Activated CD4-positive, alpha-beta T cell treated with anti-CD3 and anti-CD28 coated beads, Interleukin-2, Interleukin-6, amounts not matched to agents 100 ng/mL and 50 ng/mL, durations not matched to agents 16 hours and 8 hours (primary cell): ENCODE measurements at places on chromosomes 7 and 10.

- no peak for DNase-seq
Measured at GRCh38 chr7:100584054-100584682, 1.8 kb downstream of the LRCH4 start.

DNA sequence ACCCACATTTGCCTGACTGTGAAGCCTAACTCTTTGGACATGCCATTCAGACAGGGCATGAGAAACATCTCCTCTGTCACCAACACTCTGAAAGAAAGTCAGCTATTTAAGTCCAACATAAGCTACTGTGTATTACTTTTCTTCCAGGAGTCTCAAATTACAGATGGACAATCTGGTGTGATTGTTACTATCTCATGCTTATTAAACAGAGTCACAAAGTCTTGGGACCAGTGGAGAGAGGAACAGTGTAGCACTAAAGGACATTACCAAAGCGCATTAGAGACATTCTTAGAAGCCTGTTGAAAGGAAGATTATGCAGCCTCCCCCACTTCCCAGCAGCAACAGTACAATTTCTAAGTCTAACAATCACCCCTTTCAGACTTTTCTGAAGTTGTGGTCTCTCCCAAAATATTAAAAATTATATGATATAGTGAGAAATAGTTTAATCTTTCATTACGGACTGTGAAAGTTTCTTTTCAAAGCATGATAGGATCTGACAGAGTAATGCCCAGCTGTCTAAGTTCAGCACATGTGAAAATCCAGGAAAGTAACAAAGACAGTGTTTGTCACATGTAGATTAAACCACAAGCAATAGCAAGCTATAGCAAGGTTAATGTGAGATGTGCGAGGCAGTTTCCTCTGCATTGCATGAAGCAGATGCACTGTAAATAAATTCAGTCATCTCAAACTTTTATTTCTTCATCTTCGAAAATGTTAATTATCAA is 280.9 kb upstream of the FZD8 start:
- no peak for DNase-seq

DNA sequence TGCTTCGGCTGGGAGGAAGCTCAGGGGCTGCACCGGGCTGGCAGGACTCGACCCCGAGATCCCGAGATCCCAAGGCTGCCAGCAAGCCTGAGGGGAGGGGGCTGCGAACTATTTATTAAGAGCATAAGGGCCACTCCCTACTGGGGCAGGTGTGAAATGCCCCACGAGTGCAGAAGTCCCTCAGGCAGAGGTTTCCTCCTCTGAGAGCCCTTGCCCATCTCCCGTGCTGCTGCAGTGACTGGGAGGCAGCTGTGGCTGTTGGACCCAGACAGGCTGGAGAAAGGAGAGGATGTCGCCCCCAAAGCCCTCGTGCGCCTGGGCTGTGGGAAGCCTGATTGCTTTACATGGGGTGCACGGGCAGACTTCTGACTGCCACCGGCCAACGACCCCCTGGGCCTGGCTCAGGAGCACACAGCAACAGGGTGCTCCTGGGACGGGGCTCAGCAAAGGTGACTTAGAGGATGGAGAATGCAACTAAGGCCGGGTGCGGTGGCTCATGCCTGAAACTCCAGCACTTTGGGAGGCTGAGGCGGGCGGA is 39.8 kb downstream of the RGS10 start:
- DNase-seq, result no peak

GRCh38 chr10:97724341-97724941 is 10.9 kb downstream of the MARVELD1 start:
- no peak for DNase-seq

DNA sequence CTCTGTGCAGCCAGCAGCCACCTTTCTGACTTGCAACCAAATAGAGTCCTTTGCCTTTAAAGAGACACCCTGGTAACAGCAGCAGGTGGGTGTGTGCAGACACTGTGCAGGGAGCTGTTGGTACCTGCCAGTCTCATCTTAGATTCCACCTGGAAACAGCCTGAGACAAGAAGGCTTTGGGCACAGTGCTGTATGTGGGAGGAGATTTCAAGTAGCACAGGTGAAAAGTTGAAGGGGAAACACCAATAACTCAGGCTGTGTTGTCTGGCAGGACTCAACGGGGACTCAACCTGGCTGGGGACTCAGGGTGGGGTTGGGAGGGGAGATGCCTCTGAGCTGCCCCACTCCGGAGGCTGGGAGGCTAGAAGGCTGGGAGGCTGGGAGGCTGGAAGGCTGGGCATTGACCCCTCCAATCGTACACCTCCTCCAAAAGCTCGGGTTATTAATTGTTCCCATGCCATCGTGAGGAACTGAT is 6.7 kb downstream of the CPXM2 start:
- DNase-seq, result no peak

- no peak for DNase-seq
Measured at GRCh38 chr10:71575451-71575850, 144.1 kb downstream of the C10orf105 start.

GRCh38 chr7:146660839-146661238 is 544.2 kb downstream of the CNTNAP2 start:
- no peak for DNase-seq

DNA sequence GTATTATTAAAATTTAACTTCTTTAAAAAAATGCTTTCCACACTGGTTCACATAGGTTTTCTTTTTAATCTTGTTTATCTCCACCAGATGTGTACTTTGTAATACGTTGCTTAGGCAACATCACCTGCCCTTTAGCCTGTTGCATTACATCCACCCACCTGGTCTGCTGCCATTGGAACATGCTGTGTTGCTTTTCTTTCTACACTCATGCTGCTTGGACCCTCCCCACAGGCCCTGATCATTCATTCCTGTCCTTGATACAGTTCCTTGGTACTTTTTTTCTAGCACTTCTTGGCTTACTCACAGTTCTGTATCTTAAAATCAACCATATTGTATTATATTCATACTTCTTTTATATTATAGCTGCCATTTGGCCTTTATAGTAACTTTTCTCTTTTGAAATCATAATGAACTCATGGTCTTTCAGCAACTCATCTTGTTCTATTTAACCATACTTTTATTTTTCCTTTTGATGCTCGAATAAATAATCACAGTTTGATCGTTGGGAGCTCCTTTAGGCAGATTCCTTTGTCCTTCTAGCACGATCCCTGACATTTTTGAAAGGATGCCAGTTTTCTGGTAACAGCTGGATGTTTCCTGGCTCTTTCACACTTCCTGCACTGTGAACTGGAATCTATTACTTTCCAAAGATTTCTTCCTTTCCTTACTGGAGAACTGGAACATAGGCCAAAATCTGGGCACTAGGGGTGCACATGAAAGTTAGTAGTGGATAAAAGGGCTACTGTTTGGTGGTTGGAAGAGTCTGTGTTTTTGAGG is 125.1 kb downstream of the CDK14 start:
- no peak for DNase-seq

DNA sequence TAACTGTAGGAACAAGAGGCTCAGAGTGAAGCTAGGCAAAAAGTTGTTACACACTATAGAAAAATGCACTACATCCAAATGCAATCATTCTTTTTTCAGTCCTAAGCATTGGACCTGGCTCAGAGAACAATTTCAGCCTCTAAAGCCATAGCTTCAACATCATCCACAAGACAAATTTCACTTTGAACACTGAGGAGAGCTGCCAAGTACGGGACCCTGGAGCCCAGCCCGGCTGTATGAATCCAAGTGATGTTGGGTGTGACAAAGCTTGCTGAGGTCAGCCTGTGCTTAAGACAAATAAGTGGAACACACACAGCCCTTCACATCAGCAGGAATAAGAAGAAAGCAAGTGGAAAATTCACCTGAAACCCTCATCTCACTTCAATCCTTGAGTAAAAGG is 233.1 kb upstream of the PFKP start:
- DNase-seq, result no peak

GRCh38 chr10:3270577-3271316 is 98.2 kb upstream of the PITRM1 start:
- DNase-seq, result no peak

GRCh38 chr10:88915781-88916180 is 35.7 kb downstream of the STAMBPL1 start:
- DNase-seq, result no peak

GRCh38 chr7:33674804-33675411 is 230.4 kb upstream of the BMPER start:
- no peak for DNase-seq

- DNase-seq, result no peak
Measured at GRCh38 chr7:42744746-42745145, 167.1 kb downstream of the C7orf25 start.

DNA sequence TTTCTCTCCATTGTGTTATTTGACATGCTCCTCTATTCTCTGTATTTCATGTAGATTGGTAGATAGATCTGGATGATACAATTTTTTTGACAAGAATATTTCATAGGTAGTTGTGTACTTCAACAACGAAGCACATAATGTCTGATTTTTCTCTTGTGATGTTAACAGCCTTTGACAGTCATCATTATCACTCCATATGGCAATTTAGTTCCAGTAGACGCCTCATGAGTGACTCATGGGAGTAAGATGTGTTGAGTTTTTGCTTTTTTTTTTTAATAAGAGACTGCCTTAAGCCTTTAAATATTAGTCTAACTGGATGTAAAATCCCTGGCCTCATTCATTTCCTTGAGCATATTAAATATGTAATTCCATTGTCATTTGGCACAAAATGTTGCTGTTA is 123.5 kb upstream of the ZNF32 start:
- DNase-seq, result no peak

DNA sequence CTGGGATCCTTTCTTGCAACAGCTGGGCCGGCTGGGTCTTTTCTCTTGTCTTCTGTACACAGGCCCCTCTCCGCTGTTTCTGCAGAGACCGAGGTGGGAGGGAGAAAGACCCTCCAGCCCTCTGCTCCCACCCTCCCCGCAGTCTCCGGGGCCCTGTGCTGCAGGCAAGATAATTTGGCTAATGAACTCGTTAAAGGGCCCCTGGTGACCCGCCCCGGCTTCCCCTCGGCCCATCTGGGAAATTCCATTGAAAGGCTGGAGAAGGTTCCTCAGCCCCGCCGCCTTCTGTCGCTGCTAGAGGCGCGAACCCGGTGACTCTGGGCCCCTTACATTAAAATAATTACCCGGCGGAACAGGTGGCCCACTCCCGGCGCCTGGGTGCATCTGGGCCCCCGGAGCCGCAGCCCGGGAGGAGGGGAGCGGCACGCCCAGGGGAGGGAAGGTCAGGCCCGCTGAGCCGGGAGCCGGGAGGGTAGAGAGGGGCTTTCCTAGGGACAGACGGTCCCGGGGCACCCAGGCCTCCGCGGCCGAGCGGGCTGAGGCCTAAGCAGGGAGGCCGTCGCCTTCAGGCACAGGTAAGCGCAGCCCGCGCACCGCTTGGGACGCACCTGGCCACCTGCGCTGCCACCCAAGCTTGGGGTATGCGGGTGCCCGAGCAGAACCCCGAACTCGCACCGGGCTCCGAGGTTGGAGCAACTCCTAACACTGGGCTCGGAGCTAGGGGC is 7.3 kb upstream of the MNX1 start:
- DNase-seq, result no peak

DNA sequence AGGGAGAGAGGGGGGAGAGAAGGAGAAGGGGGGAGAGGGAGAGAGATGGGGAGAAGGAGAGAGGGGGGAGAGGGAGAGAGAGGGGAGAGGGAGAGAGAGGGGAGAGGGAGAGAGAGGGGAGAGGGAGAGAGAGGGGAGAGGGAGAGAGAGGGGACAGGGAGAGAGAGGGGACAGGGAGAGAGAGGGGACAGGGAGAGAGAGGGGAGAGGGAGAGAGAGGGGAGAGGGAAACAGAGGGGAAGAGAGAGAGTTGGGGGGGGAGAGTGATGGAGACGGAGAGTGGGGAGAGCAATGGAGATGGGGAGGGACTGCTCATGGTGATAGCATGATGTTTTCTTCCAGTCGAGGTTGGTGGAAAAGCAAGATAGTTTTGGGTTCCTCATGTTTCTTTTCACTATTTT is 172.4 kb downstream of the DNAJB6 start:
- DNase-seq, result no peak

- peak; percentile 41 for DNase-seq
Measured at GRCh38 chr7:141702047-141702567, at the start of gene DENND11. Gene DENND11 (minus strand): TSS chr7:141702166. CDS start chr7:141702153, 13 bp downstream.

GRCh38 chr7:44313621-44314031 is 11.8 kb downstream of the CAMK2B start:
- DNase-seq, result no peak

- no peak for DNase-seq
Measured at GRCh38 chr10:35794703-35795102, 152.6 kb upstream of the FZD8 start.

- DNase-seq, result no peak
Measured at GRCh38 chr10:35875016-35875676, 233.1 kb upstream of the FZD8 start.

DNA sequence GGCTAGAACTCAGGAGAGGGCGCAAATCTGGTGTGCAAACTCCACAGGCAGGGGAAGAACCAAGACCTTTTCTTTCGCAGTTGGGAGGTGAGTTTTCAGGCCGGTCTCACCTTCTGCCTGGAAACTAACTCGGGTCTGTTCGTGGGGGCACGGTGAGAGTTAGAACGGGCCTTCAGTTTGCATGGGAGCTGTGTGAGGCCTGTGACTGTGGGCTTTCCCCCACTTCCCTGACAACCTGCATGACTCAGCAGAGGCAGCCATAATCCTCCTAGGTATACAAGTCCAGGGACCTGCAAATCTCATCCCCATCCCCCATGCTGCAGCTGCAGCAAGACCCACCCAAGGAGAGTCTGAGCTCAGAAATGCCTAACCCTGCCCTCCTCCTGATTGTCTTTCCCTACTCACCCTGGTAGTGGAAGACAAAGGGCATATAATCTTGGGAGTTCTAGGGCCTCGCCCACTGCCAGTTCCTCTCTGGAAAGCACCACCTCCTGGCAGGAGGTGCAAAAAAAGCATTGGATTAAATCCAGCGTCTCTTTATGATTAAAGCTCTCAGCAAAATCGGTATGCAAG is 194.9 kb upstream of the ETV1 start:
- DNase-seq, result no peak

- DNase-seq, result no peak
Measured at GRCh38 chr7:68789597-68789996, 808.7 kb upstream of the AUTS2 start.

DNA sequence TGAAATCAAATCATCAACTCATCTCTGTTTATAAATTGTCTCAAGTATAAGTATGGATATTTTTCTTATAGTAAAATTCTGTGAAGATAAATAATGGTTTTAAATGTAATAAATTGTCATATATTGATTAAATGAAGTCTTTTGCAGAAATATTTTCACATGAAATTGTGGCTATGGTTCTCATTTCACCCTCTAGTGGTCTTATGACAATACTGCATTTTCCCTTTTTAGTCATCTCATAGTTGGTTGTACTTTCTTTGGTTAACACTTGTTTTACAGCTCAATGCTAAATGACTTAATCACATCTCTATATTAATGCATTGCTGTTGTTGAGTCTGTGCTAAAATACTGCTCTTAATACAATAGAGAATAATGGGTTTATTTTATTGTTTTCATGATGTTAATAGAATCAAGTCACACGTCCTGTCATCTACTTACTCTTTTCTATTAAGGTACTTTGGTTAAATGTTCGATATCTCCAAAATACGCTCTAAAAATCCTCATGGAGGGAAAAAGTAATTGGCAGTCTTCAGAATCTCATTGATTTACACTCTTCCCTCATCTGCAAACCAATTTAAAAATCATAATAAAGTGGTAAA is 38.0 kb upstream of the CACNA2D1 start:
- peak; percentile 3 for DNase-seq
